ENCODE measurements at places on chromosomes 2 and 18.

GRCh38 chr2:240453461-240454105 lies 18.1 kb downstream of the GPC1 start:
- DNase-seq, result no peak

DNA sequence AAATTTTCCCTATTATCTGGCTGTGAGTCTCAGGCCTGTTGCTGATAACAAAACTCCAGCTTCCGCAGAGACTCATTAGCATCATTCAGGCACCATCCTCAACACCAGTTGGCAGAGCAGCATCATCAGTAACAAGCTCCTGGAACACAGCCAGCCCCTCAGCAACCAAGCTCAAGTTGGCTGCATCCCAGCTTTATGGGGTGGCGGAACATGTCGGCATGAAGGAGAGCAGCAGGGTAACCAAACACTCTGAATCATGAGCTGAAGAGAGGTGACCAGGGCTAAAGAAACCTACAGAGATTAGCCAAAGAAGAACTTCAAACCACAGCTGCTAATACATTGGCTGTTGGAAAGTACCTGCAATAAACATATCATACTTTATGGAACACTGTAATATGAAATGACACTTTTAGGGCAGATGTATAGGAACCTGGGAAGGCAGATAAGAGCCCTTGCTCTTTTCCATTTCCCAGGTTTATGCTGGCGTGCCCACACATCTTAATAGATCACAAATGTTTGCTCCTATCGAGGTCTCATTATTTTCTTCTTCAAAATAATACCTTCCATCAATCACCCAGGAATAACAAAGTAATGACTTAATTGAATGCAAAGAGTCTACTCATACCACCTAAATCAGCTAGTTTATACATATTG lies 63.8 kb downstream of the PDE11A start:
- DNase-seq, result no peak

DNA sequence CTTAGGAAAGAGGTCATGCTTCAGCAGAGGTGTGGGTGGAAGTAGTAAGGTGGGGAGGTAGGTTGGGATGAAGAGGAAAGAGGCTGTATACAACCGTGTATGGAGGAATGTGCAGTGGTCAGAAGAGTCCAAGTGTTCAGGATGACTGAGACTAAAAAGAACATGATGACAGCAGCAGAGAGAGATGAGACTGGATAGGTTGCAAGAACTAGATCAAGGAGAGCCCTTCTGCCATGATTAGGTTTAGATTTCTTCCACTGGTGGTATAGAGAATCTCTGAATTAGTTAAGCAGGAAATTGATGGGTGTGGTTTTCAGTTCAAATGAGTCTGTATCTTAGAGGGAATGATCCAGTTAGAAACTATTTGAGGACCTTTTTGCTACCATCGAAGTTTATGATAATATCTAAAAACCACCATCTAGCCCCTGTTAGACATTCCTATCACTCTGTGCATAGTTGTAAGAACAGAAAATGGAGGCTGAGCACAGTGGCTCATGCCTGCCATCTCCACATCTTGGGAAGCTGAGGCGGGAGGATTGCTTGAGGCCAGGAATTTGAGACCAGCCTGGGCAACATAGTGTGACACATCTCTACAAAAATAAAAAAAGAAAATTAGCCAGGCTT lies 221.0 kb downstream of the LTBP1 start:
- no peak for DNase-seq

GRCh38 chr18:26056291-26056690 lies 34.1 kb downstream of the SS18 start:
- DNase-seq, result no peak

- DNase-seq, result peak; percentile 54
Observed at GRCh38 chr2:168992591-168993349, 38.4 kb downstream of the ABCB11 start.

GRCh38 chr2:75518638-75519465 lies 41.9 kb downstream of the EVA1A start:
- no peak for DNase-seq

- DNase-seq, result no peak
Observed at GRCh38 chr2:220662431-220662830, 909.7 kb downstream of the EPHA4 start.

Data from suppressor macrophage (primary cell).